CD4-positive, alpha-beta T cell treated with Interleukin-17A for 4 hours (primary cell): ENCODE measurements at places on chromosomes 12 and 14.

DNA sequence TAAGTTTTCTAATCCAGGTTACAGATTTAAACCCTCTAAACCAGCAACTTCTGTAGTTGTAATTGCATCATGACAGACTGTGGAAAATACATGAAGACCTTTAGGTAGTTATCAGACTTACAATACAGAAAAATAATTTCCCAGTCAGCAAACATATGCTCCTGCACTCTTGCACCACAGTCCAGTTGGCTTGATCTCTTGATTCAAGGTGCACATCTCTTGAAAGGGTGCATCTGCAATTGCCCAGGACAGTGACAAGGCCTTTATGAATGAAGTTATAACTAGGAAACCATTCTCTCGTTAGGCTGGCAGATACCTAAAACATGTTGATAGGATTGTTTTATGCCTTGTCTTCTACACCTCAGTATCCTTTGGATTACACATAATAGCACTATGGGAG lies 7.6 kb downstream of the PIWIL1 start:
- no peak for DNase-seq

DNA sequence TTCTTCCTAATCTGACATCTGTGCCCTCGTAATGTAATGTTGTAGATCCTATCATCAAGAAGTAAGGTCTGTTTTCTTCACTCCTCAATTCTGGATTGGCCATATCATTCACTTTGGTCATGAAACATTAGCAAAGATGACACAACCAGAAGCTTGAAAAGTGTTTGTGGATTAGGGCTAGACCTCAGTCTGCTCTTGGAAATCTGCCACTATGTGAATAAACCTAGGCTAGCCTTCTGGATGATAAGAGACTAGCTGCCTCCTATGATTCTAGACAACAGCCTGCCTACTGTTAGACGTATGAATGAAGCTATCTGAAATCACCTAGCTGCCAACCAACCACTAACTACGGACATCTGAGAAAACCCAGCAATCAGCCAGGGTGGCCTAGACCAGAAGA lies 38.7 kb upstream of the LYZ start:
- DNase-seq, result no peak

- DNase-seq, result no peak
Observed at GRCh38 chr14:59564366-59564765, 12.2 kb downstream of the CCDC175 start.

DNA sequence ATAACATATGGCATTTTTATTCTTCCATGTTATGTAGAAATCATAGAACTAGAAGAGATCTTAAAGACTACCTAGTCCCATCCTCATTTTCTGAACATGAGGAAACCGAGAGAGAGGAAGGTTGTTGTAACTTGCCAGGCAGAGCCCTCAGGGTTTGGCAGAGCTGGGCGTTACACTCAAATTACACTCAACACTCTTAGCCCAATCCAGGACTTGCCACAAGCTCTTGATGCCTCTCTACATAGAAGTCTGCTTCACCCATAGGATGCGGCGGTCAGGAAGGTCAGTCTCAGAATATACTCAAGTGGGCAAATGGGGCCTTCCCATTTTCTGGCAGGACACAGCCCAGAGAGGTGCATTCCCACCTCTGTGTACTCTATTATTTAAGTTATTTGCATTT lies 208.1 kb downstream of the ZFP36L1 start:
- DNase-seq, result no peak

- no peak for DNase-seq
Observed at GRCh38 chr14:61527325-61528100, 167.8 kb upstream of the HIF1A start.

GRCh38 chr12:132904718-132905328 lies 17.4 kb upstream of the CHFR start:
- DNase-seq, result peak; percentile 96

- no peak for DNase-seq
Observed at GRCh38 chr14:46197856-46198255, 453.7 kb downstream of the RPL10L start.

DNA sequence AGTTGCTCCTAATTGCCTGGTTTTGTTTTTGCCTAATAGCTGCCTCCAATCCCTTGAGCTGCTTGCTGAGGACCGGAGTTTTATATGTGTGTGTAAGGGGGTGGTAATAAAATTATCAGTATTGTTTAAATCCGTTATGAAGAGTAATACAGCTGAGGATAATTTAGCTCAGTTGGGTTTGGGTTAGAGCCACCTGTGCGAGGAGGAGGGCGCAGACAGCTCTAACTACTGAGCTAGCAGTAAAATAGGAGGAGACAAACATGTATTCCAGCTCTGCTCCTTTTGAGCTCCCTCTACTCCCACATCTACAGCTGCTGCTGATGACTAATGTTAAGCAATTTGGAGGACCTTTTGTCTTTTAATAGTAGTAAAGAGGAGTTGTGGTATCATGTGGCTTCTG lies 61.5 kb downstream of the SPATS2 start:
- DNase-seq, result no peak

DNA sequence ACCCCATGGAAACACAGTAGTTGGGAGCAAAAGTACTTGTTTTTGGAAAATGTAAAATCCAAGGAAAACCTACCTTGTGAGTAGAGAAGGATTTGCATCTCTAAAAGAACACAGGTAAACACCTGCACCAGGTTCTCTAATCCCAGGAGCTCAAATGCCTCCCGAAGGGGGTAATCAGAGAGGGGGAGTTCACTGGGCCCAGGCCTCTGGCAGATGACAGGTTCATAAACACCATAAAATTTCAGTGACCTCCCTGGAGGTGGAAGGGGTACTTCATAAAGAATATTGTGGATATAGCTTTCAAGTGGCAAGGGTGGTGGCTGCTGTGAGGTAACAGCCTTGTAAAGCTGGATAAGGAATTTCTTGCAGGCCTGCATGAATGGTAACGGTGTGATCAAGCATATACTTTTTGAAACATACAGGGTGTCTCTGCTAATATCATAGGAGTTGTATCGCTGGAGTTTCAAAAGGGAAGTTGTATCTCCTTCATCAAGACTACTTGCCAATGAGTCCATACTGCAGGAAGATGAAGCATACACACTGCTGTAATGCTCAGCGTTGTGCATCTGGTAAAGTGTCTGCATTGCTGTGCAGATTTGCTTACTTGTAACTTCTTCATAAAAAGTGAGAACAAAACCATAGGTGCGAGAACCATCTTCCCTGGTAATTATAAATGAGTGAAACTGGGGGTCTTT lies 111.3 kb downstream of the DENND5B start:
- DNase-seq, result no peak

GRCh38 chr12:28777603-28778365 lies 371.3 kb upstream of the FAR2 start:
- no peak for DNase-seq

DNA sequence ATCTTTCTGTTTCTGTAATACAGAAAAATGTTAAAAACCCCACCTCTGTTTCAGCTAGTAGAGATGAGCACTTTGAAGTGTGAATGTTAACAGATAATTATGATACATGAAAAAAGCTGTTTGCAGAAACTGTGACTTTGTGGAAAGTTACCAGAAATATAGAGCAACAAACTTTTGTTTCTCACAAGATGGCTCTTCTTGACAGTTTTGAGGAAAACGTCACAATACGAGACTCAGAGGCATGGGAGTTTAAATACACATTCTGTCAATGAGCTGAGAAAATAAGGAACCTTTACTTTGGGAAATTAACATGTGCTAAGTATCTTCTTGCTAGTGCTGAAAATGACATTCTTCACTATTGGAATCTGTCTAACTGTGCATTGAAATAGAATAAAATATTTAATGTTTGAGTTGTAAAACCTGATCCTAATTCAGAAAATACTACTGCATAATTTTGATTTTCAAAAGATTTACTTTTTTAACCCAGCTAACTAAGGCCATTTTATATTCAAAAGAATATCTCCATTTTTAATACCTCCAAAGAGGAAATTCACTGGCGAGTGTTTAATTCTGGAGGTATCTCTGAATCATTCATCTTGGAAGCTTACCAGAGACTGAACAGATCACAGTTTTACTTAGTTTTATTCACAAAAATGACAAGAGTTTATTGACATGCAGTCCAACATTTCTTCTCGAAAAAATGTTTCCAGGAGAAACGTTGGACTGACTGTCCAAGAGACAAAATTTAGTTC lies 308.9 kb upstream of the LRFN5 start:
- DNase-seq, result no peak

GRCh38 chr12:30201301-30202160 lies 417.8 kb upstream of the TMTC1 start:
- no peak for DNase-seq

DNA sequence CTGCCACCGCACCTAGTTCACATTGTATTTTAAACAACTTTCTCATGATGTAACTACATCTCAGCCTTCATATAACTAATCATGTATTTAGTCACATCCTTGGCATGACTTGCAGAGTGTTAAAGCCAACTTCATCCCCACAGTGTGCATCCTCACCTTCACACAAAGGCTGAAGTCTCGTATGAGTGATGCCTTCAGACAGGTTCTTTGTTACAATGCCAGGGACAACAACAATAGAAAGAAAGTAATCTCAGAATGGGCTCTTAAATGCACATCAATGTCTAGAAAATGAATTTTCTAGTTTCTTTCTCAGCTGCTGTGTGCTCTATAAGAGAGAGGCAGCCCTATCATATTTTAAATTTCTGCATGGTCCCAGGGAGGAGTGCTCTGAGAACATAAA lies 221.3 kb downstream of the DIO2 start:
- no peak for DNase-seq

DNA sequence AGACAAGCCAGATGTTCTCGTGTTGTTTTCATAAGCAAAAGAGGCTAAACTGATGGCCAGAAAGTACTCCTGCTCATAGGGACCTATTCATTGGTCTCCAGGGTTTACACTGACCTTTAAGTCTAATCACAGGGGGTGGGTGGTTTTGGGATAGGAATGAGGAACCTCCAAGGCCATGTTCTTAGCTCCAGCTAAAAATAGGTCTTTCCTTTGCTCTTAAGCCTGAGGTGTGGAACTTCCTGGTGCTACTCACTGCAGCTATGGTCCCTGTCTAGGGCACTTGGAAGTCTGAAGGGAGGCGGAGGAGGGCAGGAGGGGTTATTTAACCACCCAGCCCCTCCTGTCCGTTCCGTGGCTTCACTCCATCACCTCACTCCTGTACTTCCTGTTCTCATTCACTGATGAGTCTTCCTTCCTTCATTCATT lies 18.6 kb downstream of the GPRC5A start:
- DNase-seq, result no peak

DNA sequence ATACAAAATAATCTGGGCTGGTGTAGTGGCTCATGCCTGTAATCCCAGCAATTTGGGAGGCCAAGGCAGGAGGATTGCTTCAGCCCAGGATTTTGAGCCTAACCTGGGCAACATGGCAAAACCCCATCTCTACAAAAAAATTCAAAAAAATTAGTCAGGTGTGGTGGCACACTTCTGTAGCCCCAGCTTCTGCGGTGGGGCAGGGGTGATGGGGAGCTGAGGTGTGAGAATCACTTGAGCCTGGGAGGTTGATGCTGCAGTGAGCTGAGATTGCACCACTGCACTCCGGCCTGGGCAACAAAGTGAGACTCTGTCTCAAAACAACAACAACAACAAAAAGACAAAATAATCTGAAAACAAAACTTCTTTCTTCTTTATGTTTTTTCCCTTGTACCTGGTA lies 66.0 kb downstream of the TC2N start:
- DNase-seq, result no peak

DNA sequence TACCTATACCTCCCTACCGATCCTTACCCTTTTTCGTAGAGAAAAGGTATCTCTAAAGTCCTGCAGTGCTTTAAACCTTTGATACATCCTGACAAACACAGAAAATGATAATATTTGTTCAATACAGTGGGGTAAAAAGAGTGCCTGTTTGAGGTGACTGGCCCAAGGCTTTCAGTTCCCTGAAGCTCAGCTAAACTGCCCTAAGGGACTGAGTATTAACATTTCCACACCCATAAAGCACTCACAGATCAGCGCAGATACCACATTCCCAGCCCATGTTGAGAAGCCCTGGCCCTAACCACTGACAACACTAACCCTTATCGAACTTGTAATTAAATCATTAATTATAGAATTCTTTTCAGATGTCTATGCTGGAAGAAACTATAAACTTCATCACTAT lies 108.7 kb downstream of the DIP2B start:
- DNase-seq, result no peak

- DNase-seq, result peak; percentile 24
Observed at GRCh38 chr12:116687888-116688287, 50.0 kb downstream of the SPRING1 start.

GRCh38 chr12:110371408-110372055 lies 32.0 kb downstream of the ANAPC7 start:
- no peak for DNase-seq

DNA sequence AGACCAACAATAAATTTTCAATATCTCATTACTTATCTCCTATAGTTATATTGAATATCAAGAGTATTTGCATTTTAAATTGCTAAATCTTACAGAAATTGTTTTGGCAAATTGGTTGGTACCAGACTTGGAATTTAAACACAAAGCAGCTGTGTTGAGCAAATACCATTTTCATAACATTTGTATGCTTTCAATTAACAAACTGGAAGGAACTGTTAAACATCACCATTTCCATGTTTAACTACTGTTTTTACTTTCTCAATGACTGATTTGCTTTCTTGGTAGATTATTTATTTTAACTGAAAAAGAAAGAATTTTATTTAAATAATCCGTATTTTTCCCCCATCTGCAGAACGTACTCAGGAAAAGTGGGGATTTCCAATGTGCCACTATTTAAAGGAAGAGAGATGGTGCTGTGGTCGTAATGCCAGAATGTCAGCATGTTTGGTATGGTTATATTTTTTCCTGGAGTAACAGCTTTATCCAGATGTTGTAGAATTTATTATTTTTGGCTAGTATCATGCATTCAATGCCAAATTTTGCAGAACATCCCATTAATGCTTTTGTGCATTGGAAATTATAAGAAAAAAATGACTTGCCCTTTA lies 72.3 kb downstream of the METTL25 start:
- no peak for DNase-seq

- DNase-seq, result no peak
Observed at GRCh38 chr12:121955258-121956237, 37.2 kb downstream of the CFAP251 start.

DNA sequence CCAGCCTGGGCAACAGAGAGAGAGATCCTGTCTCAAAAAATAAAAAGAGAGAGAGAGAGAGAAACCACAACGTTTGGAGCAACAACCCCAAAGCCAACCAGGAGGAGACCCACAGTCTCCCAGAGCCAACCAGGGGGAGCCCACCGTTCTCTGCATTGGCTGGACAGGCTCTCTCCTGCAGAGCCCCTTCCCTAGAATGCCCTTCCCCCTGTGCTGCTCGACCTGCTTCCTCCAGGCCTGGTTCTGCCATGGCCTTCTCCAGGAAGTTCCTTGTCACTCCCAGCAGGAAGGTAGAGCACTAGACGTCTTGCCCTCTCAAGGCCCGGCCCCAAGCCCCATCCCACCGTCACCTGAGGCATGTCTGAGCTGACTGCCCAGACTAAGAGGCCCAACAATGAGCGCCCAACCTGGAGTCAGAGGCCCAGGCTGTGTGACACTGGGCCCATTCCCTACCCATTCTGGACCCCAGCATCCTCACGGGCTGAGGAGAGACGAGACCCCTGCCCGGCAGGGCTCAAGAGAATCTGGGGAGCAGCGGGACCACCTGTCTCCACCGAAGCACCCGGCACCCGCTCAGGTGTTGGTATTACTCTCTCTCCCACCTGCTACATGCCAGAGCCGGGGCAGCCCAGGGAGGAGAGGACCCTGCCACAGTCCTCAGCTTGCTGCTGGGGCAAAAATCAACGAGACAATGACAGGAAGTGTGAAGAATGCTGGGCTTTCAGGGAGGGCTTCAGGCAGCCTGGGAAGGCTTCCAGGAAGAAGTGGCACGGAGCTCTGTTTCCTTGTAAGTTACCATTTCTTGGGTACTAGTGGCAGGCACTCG lies 61.2 kb downstream of the DIO3 start:
- no peak for DNase-seq

- DNase-seq, result no peak
Observed at GRCh38 chr12:65779091-65779642, 45.1 kb upstream of the HMGA2 start.

- DNase-seq, result no peak
Observed at GRCh38 chr12:32568228-32568627, 110.9 kb upstream of the DNM1L start.
